ENCODE measurements at places on chromosomes 7 and 10.
A peak's percentile ranks its signal among the peaks of the same experiment; 100 is the strongest.

- no peak for DNase-seq
Measured at GRCh38 chr10:133565441-133566294, at the start of gene SYCE1. Gene SYCE1, minus strand, starts transcription at chr10:133565583. Its CDS starts 54 bp downstream, at chr10:133565529.

DNA sequence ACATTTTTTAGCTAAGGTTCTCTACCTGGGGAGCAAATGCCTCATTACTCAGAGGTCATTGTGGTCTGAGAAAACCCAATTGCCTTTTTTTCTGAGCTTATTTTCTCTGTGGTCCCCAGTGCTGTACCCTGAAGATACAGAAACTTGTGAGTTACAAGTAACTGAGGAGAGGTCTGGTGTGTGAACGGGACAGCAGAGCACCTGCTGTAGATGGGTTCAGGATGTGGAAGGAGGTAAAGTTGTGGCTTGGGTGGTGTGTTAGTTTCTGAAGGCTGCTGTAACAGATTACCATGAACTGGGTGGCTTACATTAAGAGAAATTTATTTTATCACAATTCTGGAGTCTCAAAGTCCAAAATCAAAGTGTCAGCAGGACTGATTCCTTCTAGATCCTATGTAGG is 449.1 kb upstream of the NRP1 start:
- no peak for DNase-seq

GRCh38 chr7:37119296-37119860 is 329.3 kb downstream of the ELMO1 start:
- DNase-seq, result no peak

- no peak for DNase-seq
Measured at GRCh38 chr7:45070254-45070642, 18.5 kb downstream of the NACAD start.

- no peak for DNase-seq
Measured at GRCh38 chr10:104337521-104337984, 712 bp downstream of the ITPRIP start.

DNA sequence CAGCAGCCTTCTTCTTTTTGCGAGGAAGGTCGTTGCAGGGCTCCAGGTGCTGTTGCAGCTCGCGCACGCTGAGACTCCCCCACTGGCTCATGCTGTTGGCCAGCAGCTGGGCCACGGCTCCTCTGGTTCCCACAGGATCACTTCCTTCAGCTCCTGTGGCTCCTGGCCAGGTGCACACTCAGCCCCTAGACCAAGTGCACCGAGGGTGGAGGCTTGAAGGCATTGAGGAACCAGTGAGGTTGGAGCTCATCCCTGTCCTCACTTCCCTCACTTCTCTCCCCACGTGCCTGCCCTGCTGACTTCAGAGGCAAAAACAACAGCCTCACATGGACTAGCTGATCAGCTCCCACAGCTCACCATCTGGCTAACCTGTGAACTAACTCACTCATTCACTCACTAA is 46.2 kb upstream of the ADRB1 start:
- no peak for DNase-seq

GRCh38 chr10:52359441-52359840 is 45.4 kb downstream of the DKK1 start:
- DNase-seq, result peak; percentile 16

- no peak for DNase-seq
Measured at GRCh38 chr7:81004098-81004497, 85.2 kb upstream of the SEMA3C start.

DNA sequence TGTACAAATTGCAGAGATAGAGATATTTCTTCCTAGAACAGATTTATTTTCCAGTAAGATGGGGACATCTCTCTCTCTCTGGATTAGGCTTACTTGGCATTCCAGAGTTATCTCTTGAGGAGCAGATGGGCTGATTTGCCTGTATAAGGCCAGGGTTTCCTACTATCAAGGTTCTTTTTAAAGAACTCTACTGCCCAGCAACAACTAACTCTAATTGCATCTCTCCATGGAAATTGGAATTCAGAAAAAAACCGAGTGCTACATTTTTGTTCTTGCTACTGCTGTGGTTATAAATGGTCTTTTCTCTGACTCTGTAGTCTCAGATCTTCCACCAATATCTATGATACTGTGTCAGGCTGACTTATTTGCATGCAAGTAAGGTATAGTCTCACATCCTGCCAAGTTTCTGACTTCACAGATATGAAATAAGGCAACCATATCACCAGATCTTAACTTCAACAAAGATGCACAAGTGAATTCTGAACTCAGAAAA is 161.1 kb downstream of the CRPPA start:
- DNase-seq, result no peak

GRCh38 chr10:17023386-17024298 is 106.0 kb downstream of the CUBN start:
- peak; percentile 56 for DNase-seq

- no peak for DNase-seq
Measured at GRCh38 chr10:117457071-117457810, 82.0 kb upstream of the PDZD8 start.

DNA sequence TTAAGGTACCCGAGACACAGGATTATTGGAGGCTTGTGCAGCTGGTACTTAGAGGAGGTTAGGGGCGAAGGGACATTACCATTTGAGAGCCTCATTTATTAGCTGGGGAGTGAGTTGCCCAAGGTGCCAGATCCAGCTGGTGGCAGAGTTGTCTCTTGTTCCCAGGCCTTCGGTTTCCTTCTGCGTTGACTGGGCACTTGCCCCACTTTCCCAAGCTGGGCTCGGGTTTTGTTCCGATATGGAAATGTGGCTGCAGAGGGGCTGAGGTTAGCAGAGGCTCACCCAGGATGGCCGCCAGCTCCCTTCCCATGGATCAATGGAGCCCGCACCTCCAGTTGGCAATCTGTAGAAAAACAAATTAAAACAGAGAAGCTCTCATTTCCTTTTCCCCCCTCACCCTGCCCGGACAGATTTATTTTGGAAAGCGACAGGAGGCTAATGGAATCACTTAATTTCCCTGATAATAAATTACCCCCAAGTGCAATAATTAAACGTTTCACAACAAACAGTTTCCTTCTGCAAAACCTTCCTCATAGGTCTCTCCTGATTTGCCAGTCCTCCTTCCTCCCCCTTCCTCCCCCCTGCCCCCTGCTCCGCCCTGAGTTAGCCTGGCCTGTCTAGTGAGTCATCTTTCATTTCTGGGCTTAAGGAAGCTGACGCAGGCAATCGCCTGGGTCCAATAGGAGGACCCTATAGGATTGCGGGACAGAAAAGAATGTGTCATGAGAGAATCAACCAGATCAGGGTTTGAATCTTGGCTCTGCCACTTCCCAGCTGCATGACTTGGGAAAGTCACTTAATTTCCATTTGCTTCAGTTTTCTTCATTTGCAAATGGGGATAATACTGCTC is 51.7 kb downstream of the ADRA2A start:
- no peak for DNase-seq

DNA sequence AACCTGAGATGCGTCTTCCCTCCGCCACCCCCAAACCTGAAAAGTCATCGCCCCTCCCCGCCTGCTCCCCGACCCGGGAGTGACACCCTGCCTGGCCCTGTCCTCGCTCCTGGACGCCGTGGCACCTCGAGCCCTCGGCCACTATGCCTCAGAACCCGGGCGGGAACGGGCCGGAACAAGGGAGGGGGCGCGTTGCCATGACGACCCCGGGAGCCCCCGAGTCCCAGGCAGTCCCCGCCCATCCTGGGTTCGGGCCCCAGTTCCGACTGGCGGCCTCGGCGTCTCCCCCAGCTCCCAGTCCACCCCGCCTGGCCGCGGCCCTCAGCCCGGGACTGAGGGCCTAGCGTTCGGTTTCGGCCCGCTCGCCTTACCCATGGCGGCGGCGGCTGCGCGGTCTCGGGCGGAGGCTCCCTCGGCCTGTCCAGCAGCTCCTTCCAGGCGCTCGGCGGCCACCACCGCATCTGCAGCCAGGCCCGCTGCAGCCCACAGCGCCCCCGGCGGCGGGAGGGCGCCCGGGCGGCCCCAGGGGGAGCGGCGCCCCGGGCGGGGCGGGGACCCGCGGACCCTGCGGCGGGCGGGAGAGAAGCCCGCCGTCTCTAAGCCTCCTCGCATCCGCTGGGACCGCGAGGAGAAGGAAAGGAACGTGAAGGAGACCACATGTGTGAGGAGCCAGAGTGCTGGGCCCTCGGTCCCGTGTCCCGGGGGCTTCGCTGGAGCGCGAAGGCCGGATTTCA is at the start of gene RUFY2:
RUFY2 (minus strand) TSS at position 463 of the 734 bp plus-strand sequence; CDS start at position 375, 88 bp downstream.
- peak; percentile 88 for DNase-seq

- DNase-seq, result peak; percentile 86
Measured at GRCh38 chr10:30553626-30554439, 75.7 kb downstream of the LYZL2 start.

- no peak for DNase-seq
Measured at GRCh38 chr7:155184923-155185322, 112.8 kb upstream of the INSIG1 start.

DNA sequence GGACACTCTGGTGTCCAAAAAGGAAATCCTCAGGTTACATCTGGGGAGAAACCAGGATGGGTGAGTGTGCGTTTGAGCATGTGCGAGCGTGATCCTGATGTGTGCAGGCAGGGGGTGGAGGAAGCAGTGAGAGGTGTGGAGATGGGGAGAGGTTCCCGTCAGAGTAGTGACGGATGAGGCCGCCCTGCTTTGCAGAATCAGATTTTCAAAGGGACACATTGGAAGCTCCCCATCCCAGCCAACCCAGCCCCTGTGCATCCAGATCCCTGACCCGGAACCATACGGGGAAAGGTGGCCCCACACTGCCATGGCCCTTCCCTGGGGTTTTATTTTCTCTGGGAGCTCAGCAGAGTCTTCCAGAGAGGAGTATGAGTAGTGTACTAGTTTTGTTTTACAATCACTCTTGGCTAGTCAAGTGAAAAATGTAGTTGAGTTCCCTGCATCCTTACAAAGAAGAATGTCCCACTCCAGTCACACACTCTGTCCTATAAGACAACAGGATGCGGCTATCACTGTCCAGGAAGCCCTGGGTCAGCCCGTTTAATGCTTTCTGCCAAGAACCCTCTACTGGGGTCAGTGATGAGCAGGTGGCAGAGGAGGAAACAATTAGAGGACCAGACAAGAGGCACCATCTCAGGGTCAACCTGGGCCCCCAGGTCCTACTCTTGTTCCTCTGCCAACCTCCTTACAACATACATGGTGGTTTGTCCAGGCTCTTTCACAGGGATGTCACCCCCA is 46.8 kb upstream of the PDLIM1 start:
- no peak for DNase-seq

- DNase-seq, result no peak
Measured at GRCh38 chr10:15333909-15334649, 37.0 kb downstream of the FAM171A1 start.

- peak; percentile 39 for DNase-seq
Measured at GRCh38 chr10:48444266-48444665, 137.8 kb downstream of the MAPK8 start.

DNA sequence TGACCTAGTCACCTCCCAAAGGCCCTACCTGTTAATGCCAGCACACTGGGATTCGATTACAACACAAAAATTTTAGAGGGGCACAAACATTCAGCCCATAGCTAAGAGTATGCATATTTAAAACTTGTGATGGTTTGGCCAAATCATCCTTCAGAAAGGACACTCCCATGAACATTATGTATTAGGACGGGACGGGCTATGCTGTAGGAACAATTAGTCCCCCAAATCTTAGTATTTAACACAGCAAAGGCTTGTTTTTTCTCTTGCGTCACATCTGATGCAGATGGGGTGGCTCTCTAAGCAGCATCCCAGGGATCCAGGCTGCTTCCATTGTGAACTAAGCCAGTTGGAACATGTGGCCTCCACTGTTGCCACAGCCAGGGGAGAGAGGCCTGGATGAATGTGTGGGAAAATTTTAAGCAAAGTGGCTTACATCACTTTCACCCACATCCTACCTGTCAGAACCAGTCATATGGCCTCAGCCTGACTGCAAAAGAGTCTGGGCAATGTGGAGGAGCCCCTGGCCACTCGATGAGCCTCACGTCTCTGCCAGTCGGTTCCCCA is 26.6 kb downstream of the CHST3 start:
- DNase-seq, result no peak

- DNase-seq, result no peak
Measured at GRCh38 chr10:34587002-34587679, 228.0 kb downstream of the PARD3 start.

DNA sequence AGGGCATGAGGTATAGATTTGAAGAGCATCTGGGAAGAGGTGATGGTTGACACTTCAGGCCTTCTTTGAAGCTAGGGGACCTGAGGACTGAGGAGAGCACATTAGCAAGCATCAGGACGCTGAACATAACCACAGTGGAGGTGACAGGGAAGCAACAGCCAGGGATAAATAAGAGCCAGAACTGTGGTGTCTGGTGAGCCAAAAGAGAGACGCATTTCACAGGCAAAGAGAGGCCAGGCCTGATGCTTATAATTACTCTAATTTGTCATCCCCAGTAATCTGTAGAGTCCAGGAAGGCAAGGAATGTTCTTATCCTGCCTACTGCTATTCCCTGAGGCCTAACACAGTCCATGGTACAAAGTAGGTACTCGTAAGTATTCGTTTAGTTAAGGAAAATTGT is 10.4 kb upstream of the FAS start:
- no peak for DNase-seq

GRCh38 chr7:114900127-114900526 is 21.8 kb upstream of the MDFIC start:
- DNase-seq, result no peak
